ENCODE measurements at places on chromosomes 13 and 19. TPM values are rescaled to one million over a fixed set of nuclear protein-coding genes. Genes with fewer than 3 reads are reported as not detected.
A peak's percentile ranks its signal among the peaks of the same experiment; 100 is the strongest.

ATCAY gene
- not detected for total RNA-seq

KCNRG gene
- total RNA-seq = 0.61 TPM

- peaks cover 43% of the 10 kb centered on the region for H3K36me3 ChIP-seq
- H3K27ac ChIP-seq = no peak overlapping the region
- H3K4me1 ChIP-seq = peaks cover 61% of the 10 kb centered on the region
- H3K4me3 ChIP-seq = no peak overlapping the region
- DNase-seq = no peak
- no peaks in the 10 kb centered on the region for H3K27me3 ChIP-seq
These were observed 16.0 kb downstream of the UPF1 start for GRCh38 chr19:18847549-18848463.

GRCh38 chr13:111857846-111858560 lies 208.9 kb upstream of the SOX1 start:
- DNase-seq = no peak
- H3K4me1 ChIP-seq = no peaks in the 10 kb centered on the region
- H3K36me3 ChIP-seq = no peaks in the 10 kb centered on the region
- no peak overlapping the region for H3K4me3 ChIP-seq

GRCh38 chr13:23901365-23901764 lies 4.1 kb upstream of the C1QTNF9B start:
- no peak overlapping the region for H3K4me3 ChIP-seq
- peaks cover 20% of the 10 kb centered on the region for H3K27me3 ChIP-seq
- no peaks in the 10 kb centered on the region for H3K36me3 ChIP-seq
- peaks cover 3% of the 10 kb centered on the region for H3K4me1 ChIP-seq

- no peaks in the 10 kb centered on the region for H3K27me3 ChIP-seq
- no peaks in the 10 kb centered on the region for H3K4me1 ChIP-seq
These were observed 30.1 kb downstream of the ZAR1L start for GRCh38 chr13:32284927-32285632.

DNA sequence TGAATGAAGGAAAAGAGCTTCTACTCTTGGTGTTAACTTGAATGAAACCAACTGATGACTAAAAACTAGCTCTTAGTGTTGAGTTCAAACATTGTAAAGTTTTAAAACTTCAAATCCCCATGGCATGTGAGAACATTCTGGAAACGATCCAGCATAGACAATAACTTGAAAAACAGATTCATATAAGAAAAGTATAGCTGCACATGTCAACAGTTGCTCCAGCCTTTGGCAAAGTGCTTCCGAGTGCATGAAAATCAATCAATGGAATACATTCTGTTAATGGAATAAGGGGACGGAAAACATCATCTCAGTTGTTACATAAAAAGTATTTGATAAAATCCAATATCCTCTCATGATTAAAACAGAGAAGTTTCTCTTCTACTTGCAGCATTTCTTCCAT lies 89.8 kb downstream of the MBNL2 start:
- no peaks in the 10 kb centered on the region for H3K4me1 ChIP-seq
- H3K36me3 ChIP-seq = no peaks in the 10 kb centered on the region
- no peak overlapping the region for H3K4me3 ChIP-seq
- no peaks in the 10 kb centered on the region for H3K27me3 ChIP-seq
- DNase-seq = no peak
- H3K27ac ChIP-seq = no peak overlapping the region

- H3K27me3 ChIP-seq = no peaks in the 10 kb centered on the region
- no peak overlapping the region for H3K27ac ChIP-seq
- no peak overlapping the region for H3K4me3 ChIP-seq
- no peaks in the 10 kb centered on the region for H3K36me3 ChIP-seq
These were observed 2.8 kb downstream of the RNF113B start for GRCh38 chr13:98174307-98174706.

IZUMO2 gene
- not detected for total RNA-seq

DNA sequence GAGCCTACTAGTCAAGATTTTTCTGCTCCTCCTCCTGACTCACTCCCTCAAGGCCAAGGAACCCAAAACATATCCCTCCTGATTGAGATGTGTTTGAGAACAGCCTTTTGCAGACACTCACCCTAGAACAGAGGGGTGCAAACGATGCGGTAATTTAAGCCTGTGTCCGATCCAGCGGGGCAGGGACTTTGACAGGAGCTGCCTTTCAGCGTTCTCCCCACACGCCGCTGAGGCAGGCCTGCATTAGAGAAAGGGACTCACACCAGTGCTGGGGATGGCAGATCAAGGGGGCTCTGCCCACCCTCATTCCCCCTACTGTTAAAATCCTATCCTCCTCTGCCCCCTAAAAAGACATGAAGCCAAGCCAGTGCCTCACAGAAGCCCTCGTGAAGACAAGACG lies 70.5 kb downstream of the CCDC70 start:
- no peaks in the 10 kb centered on the region for H3K36me3 ChIP-seq
- H3K4me1 ChIP-seq = no peaks in the 10 kb centered on the region
- no peak for DNase-seq
- H3K27me3 ChIP-seq = no peaks in the 10 kb centered on the region
- H3K4me3 ChIP-seq = no peak overlapping the region

CFD gene
- 47.5 TPM for total RNA-seq

- no peaks in the 10 kb centered on the region for H3K27me3 ChIP-seq
- DNase-seq = no peak
These were observed 34.3 kb downstream of the NAA16 start for GRCh38 chr13:41345165-41345913.

GRCh38 chr13:40681341-40682146 lies 15.1 kb upstream of the FOXO1 start:
- H3K4me1 ChIP-seq = no peaks in the 10 kb centered on the region
- no peak for DNase-seq
- no peak overlapping the region for H3K4me3 ChIP-seq

- H3K36me3 ChIP-seq = peaks cover 32% of the 10 kb centered on the region
- H3K4me3 ChIP-seq = no peak overlapping the region
- H3K4me1 ChIP-seq = no peaks in the 10 kb centered on the region
- H3K27me3 ChIP-seq = no peaks in the 10 kb centered on the region
- no peak overlapping the region for H3K27ac ChIP-seq
These were observed 12.2 kb upstream of the SAMD1 start for GRCh38 chr19:14102756-14103155.

CARD8 gene
- 154 TPM for total RNA-seq

KCNN1 gene
- total RNA-seq = not detected

GRCh38 chr19:43643326-43643725 lies 3.7 kb upstream of the CADM4 start:
- peaks cover 22% of the 10 kb centered on the region for H3K27me3 ChIP-seq
- peaks cover 15% of the 10 kb centered on the region for H3K4me1 ChIP-seq
- no peak for DNase-seq
- H3K36me3 ChIP-seq = no peaks in the 10 kb centered on the region
- no peak overlapping the region for H3K27ac ChIP-seq
- no peak overlapping the region for H3K4me3 ChIP-seq

- H3K4me1 ChIP-seq = no peaks in the 10 kb centered on the region
- no peaks in the 10 kb centered on the region for H3K36me3 ChIP-seq
- H3K4me3 ChIP-seq = no peak overlapping the region
- no peaks in the 10 kb centered on the region for H3K27me3 ChIP-seq
These were observed 184.8 kb downstream of the TEX29 start for GRCh38 chr13:111505175-111505777.

RYR1 gene
- total RNA-seq = 0.05 TPM

GRCh38 chr13:24625870-24626849 lies 54.0 kb upstream of the ATP12A start:
- peak; percentile 64 for DNase-seq
- no peaks in the 10 kb centered on the region for H3K36me3 ChIP-seq
- no peaks in the 10 kb centered on the region for H3K27me3 ChIP-seq

DNA sequence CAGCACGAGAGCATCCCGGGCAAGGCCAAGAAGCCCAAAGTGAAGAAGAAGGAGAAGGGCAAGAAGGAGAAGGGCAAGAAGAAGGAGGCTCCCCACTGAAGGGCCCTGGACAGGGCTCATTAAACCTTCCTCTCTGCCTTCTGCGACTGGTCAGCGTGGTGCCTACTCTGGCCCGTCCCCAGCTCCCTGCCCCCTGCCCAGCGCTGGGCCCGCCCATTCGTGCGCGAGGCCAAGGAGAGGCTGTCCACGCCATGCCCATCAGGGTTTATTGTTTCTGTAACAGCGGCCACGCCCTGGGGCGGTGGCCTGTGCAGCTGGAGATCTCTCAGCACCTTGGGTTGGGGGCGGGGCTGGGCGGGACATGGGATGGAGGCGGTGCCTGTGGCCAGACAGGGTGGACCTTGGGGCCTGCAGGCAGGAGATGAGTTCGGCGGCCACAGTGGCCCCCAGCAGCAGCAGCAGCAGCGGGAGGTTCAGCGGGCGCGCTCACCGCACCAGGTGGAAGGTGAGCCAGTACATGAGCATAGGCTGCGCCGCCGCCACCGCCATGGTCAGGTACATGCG lies 897 bp downstream of the C19orf33 start:
- H3K4me1 ChIP-seq = peaks cover 13% of the 10 kb centered on the region
- H3K4me3 ChIP-seq = no peak overlapping the region
- H3K36me3 ChIP-seq = peaks cover 19% of the 10 kb centered on the region
- DNase-seq = no peak

GRCh38 chr13:94753327-94753726 lies 41.0 kb upstream of the SOX21 start:
- no peak overlapping the region for H3K4me3 ChIP-seq
- H3K36me3 ChIP-seq = no peaks in the 10 kb centered on the region
- DNase-seq = no peak
- H3K27ac ChIP-seq = no peak overlapping the region
- H3K4me1 ChIP-seq = no peaks in the 10 kb centered on the region

DNA sequence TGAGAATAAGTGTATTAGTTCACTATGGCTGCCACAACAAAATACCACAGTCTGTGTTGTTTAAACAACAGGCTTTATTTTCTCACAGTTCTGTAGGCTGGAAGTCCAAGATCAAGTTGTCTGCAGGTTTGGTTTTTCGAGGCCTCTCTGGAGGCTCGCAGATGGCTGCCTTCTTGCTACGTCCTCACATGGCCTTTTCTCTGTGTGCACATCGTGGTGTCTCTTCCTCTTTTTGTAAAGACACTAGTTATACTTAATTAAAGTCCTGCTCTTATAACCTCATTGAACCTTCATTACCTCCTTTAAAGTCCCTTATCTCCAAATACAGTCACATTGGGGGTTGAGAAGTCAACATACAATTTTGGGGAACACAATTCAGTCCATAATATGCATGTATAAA lies 10.6 kb downstream of the CSNK1A1L start:
- H3K27me3 ChIP-seq = no peaks in the 10 kb centered on the region
- H3K4me3 ChIP-seq = no peak overlapping the region
- H3K27ac ChIP-seq = no peak overlapping the region
- no peaks in the 10 kb centered on the region for H3K36me3 ChIP-seq
- no peaks in the 10 kb centered on the region for H3K4me1 ChIP-seq
- DNase-seq = no peak

DNA sequence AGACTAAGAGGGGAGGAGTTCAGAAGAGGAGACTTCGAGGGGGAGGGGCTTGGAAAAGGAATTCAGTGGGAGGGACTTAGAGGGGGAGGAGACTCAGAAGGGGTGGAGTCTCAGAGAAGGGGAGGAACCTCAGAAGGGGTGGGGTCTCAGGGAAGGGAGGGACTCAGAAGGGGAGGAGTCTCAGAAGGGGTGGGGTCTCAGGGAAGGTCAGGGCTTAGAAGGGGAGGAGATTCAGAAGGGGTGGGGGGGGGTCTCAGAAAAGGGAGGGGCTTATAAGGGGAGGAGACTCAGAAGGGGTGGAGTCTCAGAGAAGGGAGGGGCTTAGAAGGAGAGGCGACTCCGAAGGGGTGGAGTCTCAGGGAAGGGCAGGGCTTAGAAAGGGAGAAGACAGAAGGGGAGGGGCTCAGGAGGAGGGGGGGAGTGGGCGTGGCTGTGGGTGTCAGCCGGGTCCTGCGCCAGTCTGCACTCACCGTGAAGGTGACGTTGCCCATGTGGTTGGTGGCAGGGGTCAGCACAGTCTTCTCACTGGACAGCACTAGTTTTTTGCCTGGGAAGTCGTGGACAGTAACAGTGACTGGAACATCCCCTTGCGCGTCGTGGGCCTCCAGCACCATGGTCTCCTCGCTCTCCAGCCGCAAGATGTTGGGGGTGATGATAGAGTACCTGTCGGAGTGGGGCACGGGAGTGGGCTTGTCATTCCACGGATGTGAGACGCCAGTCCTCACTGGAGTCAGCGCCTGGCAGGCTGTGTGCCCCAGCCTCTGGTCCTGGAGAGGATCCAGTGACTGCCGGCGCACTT lies 1.5 kb downstream of the C3 start:
- H3K27me3 ChIP-seq = no peaks in the 10 kb centered on the region
- no peak overlapping the region for H3K27ac ChIP-seq
- DNase-seq = peak; percentile 62
- no peaks in the 10 kb centered on the region for H3K36me3 ChIP-seq
- H3K4me1 ChIP-seq = peaks cover 14% of the 10 kb centered on the region
- no peak overlapping the region for H3K4me3 ChIP-seq

DNA sequence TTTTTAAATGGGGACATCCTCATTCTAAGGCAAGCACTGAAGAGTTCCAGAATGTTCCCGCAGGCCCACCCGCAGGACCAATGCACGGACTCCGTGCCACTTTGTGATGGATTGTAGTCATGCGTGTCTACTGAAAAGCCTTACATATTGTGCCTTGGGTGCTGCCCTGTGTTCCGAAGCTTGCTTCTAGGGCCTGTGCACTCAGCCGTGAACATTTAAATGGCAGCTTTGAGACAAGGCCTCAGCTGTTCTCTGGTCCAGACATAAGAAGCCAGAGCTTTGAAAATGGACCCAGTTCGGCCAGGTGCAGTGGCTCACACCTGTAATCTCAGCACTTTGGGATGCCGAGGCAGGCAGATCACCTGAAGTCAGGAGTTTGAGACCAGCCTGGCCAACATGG lies 75.3 kb upstream of the CACNA1A start:
- no peak overlapping the region for H3K4me3 ChIP-seq
- H3K36me3 ChIP-seq = no peaks in the 10 kb centered on the region
- no peaks in the 10 kb centered on the region for H3K27me3 ChIP-seq
- H3K4me1 ChIP-seq = no peaks in the 10 kb centered on the region

ZGLP1 gene
- 2.2 TPM for total RNA-seq

DNA sequence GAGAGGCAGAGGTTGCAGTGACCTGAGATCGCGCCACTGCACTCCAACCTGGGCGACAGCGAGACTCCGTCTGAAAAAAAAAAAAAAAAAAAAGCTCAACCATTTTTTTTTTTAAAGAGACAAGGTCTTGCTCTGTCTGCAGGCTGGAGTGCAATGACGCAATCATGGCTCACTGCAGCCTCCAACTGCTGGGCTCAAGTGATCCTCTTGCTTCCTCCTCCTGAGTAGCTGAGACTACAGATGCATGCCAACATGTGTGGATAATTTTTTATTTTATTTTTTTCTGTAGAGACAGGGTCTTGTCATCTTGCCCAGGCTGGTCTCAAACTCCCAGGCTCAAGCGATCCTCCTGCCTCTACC lies 10.3 kb downstream of the EHD2 start:
- H3K36me3 ChIP-seq = no peaks in the 10 kb centered on the region
- DNase-seq = no peak
- H3K4me1 ChIP-seq = no peaks in the 10 kb centered on the region
- H3K27me3 ChIP-seq = no peaks in the 10 kb centered on the region

Measured in natural killer cell (primary cell).